Activated T-cell treated with anti-CD3 and anti-CD28 coated beads, Interleukin-2, amount 50 U/mL, for 48 hours (primary cell): ENCODE measurements at places on chromosomes 5 and 9.

- no peak for DNase-seq
Measured at GRCh38 chr5:16871746-16872339, 64.2 kb downstream of the MYO10 start.

DNA sequence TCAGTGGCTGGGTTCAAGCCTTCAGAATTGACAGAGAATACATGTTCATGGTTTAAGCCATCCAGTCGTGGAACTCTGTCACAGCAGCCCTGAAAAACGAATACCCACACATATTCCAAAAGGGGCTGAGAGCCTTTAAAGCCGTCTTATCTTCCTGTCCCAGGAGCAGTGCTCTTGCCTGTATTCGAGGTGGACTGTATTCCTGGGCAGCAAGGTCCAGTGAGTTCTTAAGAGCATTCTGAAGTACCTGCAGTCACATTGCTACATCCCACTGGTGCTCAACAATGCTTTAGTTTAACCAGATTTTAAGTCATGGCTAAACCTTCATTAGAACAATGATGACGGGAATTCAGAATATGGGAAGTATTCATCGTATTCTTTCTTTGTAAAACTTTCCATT lies 380.7 kb upstream of the KLF4 start:
- no peak for DNase-seq

- no peak for DNase-seq
Measured at GRCh38 chr5:65769539-65769938, 47.5 kb downstream of the NLN start.

DNA sequence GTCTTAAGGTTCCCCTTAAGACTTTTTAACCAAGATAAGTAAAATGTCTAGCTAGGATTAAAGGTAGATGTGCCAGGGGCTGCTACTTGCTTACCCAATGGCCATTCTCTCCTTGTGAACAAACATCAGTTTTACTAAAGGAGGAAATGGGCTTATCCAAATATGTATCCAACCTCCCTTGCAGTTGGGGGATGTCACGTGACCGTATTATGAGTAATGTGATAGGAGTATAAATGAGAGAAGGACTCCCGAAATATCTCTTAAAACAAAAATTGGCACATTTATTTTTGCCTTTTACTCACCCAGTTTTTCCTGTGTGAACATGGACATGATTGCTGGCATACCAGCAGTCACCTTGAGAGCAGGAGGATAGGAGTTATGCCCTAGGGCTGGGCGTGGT lies 247.9 kb downstream of the NFIB start:
- DNase-seq, result no peak

DNA sequence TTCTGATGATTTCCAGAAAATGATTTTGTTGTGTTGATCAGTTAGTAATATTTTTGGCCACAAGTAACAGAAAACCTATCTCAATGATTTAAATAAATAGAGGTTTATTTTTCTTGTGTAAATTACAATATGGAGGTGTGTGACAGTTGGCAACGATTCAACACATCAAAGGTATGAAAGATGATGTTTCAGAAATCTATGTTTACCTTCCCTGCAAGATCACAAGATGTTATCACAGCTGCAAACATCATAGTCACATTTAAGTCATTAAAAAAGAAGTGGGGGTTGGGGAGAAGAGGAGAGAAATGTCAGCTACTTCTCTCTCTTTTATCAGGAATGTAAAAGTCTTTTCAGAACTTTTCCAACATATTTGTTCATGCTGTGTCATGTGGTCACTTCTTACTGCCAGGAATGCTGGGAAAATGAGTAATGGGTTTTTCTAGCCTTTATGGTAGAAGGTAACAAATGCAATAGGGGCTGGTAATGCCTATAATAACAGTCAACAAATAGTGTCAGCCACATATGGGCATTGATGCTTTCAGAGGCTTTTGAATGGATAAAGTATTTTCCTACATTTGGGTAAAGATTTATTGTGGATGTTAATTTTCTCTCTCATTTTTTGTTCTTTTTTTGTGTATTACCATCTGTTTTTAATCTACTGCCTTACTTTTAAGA lies 742.7 kb downstream of the TLE1 start:
- DNase-seq, result no peak

- no peak for DNase-seq
Measured at GRCh38 chr9:120099065-120099464, 480.9 kb downstream of the CDK5RAP2 start.

DNA sequence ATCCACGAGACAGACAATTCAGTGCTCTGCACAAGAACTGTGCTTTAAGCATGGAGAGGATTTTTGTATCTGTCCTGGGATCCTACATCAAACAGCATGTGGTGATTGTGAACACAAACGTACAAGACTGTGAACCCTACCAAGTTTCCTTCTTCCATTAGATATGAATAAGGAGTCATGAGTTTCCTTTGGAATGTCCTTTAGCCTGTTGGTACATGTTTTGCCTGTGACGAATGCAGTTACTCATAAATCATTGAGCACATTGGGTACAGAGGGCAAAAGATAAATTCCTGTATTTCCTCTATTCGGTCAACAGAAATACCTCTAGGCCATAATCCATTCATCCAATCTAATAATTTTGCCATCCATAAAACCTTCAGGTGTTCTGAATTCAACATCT lies 61.5 kb downstream of the FXN start:
- no peak for DNase-seq

- DNase-seq, result no peak
Measured at GRCh38 chr9:88498880-88499279, 36.1 kb upstream of the NXNL2 start.

- no peak for DNase-seq
Measured at GRCh38 chr5:9251379-9251980, 294.4 kb downstream of the SEMA5A start.

DNA sequence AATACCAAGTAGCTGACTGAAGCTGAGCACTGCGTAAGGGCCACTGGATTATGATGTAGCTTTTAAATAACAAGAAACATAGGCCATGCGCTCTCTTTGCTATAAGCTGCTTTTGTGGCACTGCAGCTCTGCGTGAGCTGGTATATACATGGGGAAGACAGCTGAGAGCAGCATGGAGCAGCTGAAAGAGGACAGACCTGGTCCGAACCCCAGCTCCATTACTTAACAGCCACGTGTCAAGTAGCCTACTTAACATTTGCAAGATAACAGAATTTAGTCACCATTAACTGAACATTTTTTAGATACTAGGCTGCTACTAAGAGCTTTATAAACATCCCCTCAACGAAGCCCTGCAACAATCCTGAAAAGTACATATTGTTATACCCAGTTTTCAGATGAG lies 69.3 kb downstream of the PTPN3 start:
- no peak for DNase-seq

DNA sequence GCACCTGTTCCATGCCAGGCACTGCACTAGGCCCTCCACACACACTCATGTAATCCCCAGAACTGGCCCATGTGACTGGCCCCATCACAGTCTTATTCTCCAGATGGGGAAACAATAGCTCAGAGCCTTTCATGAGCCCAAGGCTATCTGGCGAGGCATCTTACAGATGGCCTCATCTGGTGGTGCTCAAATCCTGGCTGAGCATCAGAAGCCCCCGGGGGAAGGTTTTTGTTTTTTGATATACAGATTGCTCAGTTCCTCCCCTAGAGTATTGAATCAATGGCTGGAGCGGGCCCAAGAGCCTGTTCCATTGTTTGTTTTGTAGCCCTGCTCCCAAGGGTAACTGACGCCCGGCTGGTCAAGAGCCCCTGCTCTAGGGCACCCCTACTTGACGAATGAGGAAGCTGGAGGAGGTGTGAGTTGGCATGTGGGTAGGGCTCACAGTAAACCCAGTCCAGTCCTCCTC lies 145.3 kb upstream of the RAPGEF1 start:
- no peak for DNase-seq

DNA sequence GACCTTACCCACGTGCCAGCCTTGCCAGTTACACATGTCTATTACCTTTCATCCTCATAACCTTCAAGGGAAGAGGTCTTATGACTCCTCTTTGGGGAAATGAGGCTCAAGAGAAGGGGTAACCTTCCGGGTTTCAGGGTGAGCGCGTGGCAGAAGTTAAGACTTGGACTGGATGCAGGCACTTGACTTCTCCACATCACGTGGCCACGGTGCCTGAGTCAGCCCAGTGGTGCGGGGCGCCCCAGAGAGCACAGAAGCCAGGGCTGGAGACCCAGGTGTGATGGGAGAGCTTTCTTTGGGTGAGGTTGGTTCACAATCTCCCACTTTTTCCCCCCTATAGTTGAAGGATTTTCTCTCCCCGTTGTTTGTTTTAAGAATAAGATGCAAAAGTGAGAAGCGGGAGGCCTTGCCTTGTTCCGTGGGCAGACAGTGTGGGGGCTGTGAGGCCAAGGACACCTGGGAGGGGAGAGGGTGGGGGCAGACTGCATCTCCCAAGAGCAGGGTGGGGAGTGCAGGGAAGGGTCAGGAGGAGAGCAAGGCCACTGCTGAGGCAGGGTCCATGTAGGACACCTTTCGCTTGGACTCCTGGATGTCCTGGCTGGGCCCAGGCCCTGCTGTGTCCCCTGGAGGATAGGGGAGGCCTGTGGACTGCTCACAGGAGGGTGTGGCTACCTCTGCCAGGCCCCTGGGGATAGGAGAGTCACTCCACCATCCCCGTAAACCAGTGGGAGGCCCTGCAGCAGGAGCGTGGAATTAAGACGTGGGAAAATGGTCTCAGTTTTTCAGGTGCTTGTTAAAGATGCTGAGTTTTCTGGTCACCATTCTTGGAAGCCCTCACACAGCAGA lies 90.0 kb upstream of the CTSL start:
- no peak for DNase-seq

DNA sequence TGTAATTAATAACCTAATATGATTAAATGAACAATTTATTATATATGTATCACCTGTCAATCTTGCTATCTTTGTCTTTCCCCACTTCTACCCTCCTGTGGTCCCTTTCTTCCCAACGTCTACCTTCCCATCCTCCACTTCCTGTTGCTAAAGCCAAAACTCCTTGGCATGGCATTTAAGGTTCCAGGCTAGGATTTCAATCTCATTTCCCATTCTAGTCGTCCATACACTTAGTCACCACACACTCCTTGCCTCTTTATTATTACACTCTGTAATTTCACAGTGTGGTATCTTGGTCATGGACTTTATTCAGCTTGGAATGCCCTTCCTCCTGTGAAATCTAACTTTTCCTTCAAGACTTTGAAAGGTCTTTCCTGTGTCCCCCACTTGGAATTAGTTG lies 115.3 kb downstream of the SEMA6A start:
- DNase-seq, result no peak

- DNase-seq, result no peak
Measured at GRCh38 chr5:32991421-32991815, 280.3 kb downstream of the NPR3 start.

GRCh38 chr9:134325096-134325812 lies 1.0 kb upstream of the RXRA start:
- peak; percentile 42 for DNase-seq

- no peak for DNase-seq
Measured at GRCh38 chr9:127987103-127987614, 6.4 kb upstream of the EEIG1 start.

DNA sequence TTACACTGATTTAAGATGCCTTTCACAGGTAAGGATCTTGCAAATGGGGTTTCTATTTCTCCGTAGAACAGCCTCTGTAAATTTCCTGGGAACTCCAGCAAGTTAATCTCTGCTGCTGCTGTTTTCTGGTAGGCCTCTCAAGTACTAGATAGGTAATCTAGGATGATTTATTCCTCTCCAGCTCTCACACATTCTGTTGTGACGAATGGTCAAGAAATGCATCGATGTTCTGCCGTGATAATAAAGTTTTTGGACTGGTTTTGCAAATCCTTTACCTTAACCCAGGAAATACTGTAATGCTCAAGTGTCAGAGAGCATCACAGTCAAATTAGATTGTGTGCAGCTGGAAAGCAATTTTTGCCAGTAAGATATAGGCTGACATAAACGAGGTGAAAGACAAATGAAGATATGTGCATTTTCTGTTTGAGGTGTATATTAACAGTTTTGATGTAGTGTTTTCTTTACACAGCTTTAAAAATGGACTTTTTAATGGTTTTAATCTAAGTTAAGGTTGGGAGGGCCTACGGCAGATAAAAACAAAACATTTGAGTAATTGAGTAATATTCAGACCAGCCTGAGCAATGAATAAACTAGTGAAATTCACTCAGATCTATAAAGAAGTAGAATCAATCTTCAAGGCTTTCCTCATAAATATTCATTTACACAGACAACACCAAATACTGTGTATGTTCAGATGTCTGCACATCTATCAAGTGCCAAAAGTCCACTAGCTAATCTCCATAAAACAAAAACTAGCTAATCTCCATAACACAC lies 300.6 kb upstream of the EDIL3 start:
- no peak for DNase-seq

- peak; percentile 56 for DNase-seq
Measured at GRCh38 chr9:79572608-79573411, 1.0 kb downstream of the TLE4 start.

DNA sequence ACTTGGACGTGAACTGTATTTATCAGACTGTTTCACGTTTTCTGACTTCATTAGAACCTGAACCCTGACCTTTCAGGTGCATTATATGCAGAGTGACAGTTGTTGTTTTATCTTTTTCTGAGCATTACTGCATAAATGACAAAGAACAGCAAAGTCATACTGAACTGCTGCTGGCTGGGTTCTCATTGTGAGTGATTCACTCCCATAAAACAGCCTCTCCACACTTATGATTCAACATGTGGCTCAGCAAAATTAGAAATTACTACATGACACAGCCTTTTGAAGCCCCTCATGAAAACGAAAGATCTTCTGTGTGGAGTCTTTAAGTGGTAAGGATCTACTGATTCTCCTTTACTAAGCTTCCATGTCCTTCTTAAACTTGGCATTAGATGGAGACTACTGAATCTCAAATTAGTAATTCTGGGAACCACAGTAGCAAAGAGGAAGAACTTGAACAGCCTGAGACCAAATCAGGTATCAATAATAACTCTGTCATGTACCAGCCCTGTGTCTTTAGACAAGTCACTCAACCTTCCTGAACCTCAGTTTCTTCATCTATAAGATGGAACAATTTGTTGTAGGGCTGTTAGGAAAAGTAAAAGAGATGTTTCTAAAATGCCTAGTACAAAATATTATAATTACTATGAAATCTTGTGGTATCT lies 172.3 kb upstream of the GNA14 start:
- no peak for DNase-seq

DNA sequence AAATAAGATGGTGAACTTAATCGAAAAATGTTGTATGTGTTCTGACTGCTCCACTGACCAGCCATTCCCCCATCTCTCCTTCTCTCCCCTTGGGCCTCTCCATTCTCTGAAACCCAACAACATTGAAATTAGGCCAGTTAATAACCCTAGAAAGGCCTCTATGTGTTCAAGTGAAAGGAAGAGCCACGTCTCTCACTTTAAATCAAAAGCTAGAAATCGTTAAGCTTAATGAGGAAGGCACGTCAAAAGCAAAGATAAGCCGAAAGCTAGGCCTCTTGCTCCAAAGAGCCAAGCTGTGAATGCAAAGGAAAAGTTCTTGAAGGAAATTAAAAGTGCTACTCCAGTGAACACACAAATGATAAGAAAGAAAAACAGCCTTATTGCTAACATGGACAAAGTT lies 77.4 kb upstream of the NR5A1 start:
- no peak for DNase-seq

DNA sequence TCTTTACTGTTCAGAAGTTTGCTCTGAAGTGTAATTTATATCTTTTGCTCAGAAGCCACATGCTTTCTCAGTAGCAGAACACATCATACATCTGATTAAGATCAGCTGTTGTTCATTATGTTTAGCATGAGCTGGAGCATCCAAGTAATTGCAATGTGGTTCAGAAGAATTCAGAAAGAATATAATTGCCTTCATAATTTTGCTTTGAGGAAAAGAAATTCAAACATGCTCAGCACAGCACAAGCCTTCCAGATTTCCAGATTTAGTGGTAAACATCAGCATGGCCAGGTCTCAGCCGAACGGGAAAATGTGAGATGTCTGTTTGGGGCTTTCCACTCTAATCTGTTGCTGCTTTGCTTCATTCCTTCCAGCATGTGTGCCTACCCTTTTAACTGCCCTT lies 65.9 kb downstream of the ITGA1 start:
- no peak for DNase-seq
